ENCODE measurements at places on chromosomes 4 and X. TPM values are rescaled to one million over a fixed set of nuclear protein-coding genes. Genes with fewer than 3 reads are reported as not detected.

MANBA gene
- total RNA-seq: 12.0 TPM

TCEAL6 gene
- total RNA-seq: not detected

GNRHR gene
- total RNA-seq: not detected

ZNF630 gene
- 1.3 TPM for total RNA-seq

HMGN5 gene
- 2.0 TPM for total RNA-seq

DCK gene
- total RNA-seq: 2.3 TPM

GLRA3 gene
- total RNA-seq: 0.04 TPM

LONRF3 gene
- 4.9 TPM for total RNA-seq

EFHC2 gene
- 0.09 TPM for total RNA-seq

FAM47A gene
- total RNA-seq: not detected

ITM2A gene
- 9.3 TPM for total RNA-seq

- no peak for DNase-seq
Observed at GRCh38 chrX:105706041-105706440, 116.3 kb upstream of the NRK start.

DNA sequence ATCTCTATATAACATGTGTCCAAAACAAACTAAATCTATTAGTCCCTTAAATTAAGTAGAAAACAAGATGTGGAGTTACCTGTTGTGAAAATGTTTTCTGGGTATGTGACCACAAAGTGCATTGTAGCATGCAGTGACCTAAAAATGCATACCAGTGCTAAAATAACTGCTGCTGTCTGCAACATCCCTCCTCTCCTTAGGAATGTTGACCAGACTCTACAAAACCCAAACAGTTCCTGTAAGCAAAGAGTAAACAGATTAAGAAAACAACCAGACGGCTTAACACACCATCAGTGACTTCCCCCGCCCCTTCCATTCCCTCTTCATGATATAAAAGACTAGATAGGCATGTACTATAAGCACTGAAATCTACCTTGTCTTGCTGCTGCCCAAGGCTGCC, 15.8 kb upstream of the RAB33B start:
- DNase-seq: no peak

DNA sequence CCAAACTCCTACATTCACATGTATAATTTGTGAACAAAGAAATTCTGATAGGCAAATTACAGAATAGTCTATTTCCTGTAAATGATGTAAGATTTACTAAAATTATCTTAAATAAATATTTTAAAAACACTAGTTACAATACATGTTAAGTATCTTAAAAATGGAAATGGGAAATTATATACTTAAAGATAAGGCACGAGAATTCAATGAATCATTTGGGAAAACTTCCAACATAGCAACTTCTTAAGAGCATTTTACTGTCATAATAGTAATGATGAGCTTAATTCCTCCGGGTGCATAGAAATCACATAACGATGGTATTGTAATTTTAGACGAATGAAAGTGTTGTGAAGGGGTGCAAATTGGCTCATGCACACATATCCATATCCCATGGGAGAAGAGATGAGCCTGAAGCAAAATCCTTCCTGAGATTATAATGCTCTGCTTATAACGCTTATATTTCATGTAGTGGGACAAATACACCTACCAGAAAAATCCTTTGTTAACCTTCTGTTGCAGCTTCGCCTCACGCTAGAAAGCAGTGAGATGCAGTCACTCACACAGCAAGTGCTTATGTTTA, 873.5 kb downstream of the PDHA2 start:
- DNase-seq: no peak

GRCh38 chr4:75053352-75053751, 120.4 kb downstream of the PARM1 start:
- no peak for DNase-seq

GRCh38 chr4:128056396-128056795, 4.7 kb upstream of the LARP1B start:
- no peak for DNase-seq

DNA sequence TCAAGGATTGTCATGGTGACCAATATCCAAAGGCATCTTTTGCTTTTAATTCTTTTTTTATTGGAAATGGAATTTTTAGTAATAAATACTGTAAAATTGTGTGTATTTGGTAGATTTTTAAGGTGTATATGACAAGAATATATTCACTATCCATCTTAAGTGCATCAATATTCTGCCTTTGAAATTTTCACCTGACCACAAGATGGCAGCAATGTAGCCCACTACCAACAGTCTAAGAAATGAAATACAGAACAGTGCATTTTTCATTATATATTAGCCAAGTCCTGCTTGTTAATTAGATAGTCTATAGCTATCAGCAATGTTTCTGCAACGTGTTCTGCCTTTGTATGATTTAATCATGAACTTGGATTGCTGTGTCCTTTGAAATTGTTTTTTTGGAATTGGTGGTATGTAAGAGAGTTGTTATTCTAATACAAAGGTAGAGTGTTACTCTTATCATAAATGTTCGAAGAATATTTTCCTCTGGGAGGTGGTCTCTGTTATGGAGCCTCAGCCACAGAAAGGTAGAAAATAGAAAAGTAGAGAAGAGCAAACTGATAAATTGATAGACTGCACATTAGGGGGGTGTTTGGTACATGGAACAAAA, 38.2 kb downstream of the HPGDS start:
- DNase-seq: no peak

GRCh38 chr4:82780752-82781231, 17.8 kb downstream of the SCD5 start:
- DNase-seq: peak; percentile 90

- no peak for DNase-seq
Observed at GRCh38 chr4:57070461-57070860, 39.7 kb downstream of the IGFBP7 start.

GRCh38 chr4:48178931-48179330, 44.9 kb upstream of the TXK start:
- no peak for DNase-seq

- no peak for DNase-seq
Observed at GRCh38 chrX:153921070-153921469, 5.0 kb downstream of the ARHGAP4 start.

GRCh38 chr4:120319046-120319767, 252.6 kb upstream of the MAD2L1 start:
- DNase-seq: no peak

DNA sequence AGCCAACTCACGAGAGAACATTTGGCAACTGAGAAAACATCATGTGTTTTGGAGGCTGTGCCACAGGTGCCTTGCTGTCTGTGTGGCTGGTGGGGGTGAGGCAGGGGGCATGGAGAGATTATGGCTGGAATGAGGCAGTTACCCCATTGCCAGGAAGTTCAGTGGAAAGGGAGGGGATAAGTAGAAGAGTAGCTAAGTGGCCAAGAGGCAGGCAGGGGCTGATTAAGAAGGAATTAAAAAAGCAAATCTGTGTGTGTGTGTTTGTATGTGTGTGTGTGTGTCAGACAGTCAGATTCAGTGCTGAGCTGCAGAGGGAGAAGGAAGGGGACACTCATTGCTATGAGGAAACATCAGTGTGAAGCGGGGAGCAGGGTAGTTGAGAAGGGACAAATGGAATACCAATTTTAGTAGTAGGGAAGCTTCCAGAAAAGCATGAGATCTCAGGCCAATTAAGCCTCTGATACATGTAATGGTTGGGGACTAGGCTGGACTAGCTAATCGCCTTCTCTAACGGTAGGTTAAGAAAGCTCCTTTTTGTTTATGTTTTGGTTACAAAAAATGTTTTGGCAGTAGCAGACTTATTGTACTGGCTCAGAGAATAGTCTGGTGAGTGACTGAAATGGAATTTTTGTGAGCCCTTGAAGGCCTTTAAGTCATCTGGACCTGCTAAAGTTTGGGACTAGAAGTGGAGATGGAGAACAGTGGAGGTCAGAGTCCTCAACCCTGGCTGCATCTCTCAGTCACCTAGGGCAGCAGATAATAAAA, 18.5 kb downstream of the TMEM164 start:
- no peak for DNase-seq

DNA sequence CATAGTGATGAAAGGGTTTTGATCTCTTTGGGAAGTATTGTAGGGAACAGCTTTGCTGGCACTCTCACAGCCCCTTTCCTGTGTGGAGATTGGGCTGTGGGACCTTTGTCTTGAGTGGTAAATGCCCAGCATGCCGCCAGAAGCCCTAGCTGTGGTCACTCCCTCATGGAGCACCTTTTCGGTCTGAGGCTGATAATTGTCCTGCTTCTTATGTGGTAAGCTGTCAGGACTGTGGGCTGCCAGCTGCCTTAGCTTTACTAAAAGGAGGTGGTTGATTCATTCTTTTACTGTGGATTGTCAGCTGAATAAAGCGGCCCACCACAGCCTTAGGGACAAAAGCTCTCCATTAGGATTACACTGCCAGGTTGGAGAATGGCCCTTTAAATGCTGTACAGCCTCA, 7.1 kb downstream of the PASD1 start:
- no peak for DNase-seq

- no peak for DNase-seq
Observed at GRCh38 chr4:37537484-37537883, 148.7 kb downstream of the RELL1 start.

- no peak for DNase-seq
Observed at GRCh38 chr4:3399277-3400194, 42.2 kb upstream of the HGFAC start.

DNA sequence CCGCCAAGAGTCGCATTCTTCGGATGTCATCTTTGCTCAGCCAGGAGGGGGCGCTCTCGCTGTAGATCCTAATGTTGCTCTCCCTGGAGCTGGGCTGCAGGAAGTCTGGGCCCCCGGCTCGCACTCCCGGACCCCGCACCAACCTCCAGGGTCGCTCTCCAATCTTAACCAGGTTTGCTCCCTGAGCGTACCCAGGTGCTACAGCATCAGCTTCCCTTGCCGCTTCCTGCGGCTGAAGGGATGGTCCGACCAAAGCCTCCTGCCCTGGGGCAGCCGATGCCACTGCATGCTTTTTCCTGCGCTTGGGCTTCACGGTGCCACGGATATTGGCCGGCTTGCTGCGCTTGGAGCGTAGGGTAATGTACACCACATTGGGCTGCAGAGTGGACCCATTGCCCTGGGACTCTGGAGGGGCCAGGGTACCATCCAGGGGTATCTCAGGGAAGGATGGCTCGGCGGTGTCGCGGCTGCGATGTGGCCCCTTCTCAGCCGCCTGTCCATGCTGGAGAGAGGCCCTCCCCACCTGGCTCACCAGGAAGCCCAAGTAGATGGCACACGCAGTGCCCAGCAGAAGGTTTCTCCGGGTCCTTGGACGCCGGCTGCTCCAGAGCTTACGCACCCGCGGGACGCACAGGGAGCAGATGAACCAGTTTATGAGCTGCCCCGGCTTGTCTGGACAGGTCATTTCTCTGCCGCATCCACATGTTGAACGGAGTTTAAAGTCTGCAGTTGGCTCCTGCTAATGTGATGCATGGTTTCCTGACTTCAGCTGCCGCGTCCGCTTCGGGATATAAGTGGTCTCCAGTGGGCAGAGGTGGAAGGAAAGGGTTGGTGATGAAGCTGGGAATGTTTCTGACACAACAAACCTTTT, 1.9 kb downstream of the GASK1B start:
- no peak for DNase-seq

DNA sequence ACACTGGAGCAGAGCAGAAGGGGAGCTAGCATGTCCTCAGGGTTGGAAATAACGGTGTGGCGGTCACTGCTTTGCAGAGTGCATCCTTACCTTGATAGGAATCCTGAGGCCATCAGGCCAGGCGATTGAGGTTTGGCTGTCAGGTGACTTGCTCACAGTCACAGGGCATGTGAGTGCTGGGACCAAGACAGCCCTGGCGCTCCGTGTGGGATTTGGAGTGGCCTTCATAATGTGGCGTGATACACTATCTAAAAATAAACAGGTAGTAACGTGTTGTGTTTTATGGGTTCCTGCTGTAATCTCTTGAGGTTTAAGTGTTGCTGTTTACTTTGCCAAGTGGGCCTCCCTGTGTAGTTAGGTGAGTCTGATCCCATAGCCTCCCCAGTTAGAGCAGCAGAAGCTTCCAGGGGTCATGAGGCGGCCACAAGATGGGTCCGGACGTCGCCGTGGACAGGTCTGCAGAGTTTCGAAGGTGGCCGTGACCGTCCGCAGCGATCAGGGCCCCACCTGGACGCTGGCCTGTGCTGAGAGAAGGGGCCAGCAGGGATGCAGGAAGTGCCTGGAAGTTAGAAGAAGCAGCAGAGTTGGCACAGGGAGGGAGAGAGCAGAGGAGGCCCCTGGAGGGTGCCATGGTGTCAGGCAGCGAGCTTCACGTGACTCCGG, 27.7 kb downstream of the RGS12 start:
- peak; percentile 46 for DNase-seq

DNA sequence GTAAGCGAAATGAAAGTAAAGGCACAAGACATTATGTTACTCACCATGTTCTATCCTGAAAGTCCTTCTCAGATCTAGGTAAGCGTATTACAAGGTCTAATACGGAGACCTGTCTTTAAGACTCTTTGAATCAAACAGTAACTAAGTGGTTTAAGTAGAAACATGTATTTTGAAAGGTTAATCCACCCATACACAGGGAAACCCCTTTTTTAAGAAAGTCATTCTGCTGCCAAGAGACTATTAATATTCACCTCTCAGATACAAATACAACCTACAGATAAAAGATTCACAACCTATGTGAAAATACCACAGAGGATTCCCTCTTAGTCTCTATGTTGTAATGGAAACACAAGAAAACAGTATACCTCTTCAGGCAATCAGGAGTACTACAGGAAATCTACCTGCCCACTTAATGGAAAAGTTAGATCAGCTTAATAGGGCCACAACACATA, 63.2 kb upstream of the TNIP3 start:
- no peak for DNase-seq

GRCh38 chrX:39851745-39852455, 245.9 kb downstream of the BCOR start:
- no peak for DNase-seq

GRCh38 chr4:150682126-150682525, 100.2 kb downstream of the MAB21L2 start:
- no peak for DNase-seq

- no peak for DNase-seq
Observed at GRCh38 chrX:151006410-151007109, 23.4 kb downstream of the HMGB3 start.

- DNase-seq: no peak
Observed at GRCh38 chr4:161160718-161161117, 1003.1 kb downstream of the FSTL5 start.

DNA sequence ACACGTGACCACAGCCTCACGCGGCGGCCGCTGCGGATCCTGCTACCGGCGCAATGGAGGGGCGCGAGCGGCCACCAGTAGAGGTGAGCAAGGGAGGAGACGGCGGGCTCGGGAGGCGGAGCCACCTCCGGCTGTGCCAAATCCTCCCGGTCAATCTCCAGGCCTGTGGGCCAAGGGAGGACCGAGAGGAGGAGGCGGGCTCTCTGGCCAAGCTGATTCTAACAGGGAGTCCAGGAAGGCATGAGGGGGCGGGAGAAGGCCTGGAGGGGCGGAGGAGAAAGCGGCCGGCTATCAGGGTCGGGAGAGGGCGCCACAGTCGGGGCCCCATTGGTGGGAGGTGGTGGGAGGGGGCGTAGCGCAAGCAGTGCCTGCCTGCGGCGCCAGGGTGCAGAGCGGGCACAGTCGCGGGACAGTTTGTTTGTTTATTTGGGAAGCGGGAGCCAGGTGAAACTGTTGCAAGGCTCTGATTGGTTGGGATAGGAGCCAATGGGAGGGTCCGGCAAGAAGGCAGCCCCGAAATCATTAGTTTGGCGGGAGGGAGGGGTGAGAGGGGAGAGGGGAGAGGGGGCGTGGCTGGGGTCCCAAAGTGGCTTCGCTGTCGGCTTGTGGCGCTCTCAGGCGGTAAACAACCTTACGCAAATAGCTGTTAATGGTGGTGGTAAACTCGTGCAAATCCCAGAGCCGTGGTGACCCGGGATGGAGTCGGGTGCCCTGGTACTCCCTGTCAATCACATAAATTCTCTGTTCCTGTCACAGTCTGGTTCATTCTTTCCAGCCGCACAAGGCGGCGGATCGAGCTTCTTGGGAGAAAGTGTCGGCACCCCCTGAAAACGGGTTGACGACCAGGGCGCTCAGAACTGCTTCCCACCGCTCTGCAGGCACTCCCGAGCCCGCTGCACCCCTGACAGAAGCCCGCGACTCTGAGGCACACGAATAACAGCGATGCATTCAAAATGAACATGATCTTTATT, at the start of gene IRS4:
Gene IRS4 (minus strand): TSS at position 55 of the 971 bp plus-strand sequence.
- no peak for DNase-seq

Measured in pancreas (tissue), 10 donors.